Activated naive CD8-positive, alpha-beta T cell treated with anti-CD3 and anti-CD28 coated beads, Interleukin-2, amount 50 U/mL, for 24 hours (primary cell): ENCODE measurements at places on chromosomes 3 and 15.

DNA sequence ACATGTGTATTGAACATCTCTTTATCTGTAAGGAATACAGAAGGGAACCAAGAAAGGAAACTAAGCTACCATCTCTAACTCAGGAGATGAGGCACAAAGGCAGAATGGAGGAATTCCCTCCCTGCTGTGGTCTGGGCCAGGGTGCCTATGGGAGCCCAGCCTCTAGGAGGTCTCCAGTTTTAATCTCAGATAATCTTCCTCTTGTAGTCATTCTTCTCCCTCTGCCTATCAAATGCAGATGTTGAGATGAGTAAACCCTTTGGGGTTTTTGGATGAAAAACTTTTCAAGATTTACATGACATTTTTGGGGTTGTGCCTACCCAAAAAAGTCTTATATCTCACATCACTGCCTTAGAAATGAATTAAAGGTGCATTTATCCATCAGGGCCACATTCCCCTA, 23.3 kb downstream of the SCG5 start:
- no peak for DNase-seq

DNA sequence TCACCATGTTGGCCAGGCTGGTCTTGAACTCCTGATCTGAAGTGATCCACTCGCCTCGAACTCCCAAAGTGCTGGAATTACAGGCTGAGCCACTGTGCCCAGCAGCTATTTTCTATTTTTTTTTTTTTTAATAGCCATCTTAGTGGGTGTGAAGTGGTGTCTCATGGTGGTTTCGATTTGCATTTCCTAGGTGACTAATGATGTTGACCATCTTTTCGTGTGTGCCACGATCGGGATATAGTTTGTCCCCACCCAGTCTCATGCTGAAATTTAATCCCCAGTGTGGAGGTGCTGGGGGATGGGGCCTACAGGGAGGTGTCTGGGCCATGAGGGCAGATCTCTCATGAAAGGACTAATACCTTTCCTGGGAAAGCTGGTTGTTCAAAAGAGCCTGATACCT, 41.8 kb upstream of the MUC13 start:
- DNase-seq, result no peak

GRCh38 chr15:40054605-40054854, 15.5 kb upstream of the SRP14 start:
- DNase-seq, result no peak

- DNase-seq, result no peak
Measured at GRCh38 chr3:71102111-71102983, 481.2 kb downstream of the FOXP1 start.

- DNase-seq, result no peak
Measured at GRCh38 chr3:33032938-33033337, 64.0 kb downstream of the GLB1 start.

DNA sequence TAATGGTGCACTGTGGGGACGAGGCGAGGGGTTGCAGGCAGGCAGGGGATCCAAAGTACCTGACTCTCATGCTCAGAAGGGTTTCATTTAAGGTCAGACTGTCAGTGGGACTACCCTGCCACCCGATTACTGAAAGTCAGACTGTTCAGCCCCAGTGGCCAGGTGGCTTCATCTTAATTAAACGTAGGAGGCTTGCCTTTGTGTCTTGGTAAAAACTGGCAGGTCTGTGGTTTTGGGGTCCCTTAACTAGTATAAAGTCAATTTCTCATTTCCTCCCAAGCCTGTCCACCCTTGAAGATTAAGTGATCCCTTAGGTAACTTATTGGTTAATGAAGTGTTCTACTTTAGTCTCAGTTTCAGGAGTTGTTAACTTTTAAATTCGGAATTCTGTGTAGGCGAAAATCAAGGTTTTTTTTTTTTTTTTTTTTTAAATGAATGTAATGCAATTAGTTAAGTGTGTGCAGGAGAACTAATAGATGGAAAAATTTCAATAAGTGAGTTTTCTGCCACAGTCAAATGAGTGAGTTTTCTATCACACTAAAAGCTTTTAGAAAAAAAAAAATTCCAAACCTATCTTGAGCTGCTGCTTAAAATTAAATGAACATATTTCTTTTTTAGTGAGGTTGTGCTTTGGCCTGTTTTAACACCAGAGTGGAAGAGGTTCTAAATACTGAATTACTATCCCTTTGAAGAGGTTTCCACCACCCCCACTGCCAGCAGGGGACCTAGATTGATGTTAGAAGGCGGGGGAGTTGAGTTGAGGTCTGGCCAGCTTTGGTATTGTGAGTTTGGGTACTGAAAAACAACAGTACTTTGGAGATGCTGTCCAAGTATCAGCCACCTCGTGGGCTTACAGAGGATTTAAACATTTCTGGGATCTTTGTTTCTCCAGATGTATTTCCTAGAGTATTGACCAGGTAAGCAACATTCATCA, 15.2 kb downstream of the ITPR1 start:
- no peak for DNase-seq

DNA sequence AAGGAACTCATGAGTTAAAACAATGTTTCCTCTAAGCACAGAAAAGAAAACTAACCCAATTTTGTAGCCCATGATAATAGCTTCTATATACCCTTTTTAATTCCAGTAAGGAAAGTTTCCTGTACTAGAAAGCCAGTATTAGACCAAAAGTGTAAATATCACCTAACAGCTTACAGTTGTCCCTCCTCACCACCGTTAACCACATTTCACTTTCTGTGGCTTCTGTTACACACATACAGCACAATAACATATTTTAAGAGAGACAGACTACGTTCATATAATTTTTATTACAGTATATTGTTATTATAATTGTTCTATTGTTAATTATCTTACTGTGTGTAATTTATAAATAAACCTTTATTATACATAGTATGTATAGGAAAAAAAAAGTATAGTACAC, 74.1 kb downstream of the ZNF280D start:
- DNase-seq, result no peak

DNA sequence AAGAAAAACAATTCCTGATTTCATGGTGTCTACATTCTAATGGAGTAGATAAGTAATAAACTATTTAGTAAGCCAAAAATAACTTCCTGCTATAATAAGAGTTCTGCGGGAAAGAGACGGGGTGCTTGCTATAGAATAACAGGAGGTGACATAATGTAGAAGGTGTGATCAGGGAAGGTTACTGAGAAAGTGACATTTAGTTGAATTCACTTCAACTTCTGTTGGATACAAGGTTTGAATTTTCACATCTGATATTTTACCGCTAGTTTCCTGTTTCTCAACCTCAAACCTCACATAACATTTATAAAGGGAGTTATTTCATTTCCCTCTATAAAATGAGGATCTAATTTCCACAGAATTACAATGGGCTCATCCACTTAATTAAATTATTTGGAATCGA, 102.3 kb upstream of the GBE1 start:
- DNase-seq, result no peak
